ENCODE measurements at places on chromosomes 4 and X.

DNA sequence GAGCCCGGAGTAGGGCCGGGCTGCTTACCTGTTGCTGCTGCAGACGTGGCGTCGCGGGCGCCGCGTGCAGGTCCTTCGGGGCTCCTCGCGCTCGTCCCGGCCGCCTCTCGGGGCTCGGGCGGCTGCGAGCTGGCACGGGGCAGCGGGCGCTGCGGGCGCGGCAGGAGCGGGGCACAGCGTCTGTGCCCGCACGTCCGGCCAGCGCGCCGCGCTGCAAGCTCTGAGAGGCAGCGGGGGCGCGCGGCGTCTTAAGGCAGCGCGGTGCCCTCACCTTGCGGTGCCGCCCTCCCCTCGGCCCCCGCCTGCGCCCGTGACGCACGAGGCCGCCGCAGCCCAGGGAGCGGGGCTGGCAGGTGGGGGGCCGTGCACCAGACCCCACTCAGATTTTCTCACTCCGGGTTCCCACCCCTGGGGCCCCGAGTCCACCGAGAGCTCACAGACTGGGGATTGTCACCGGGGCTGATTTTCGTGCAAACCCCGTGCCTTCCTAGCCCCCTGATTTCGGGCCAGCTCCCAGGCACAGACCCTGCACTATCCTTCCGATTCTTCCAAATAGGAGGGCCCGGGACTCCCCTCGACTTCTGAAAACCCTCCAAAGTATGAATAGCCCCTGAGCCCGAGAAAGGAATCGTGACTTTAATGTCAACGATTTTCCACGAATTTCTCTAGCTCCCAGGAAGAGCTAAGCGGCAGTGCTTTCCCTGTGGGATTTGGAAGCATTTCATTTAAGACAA, at the start of gene GPR101:
Gene GPR101, minus strand, starts transcription at position 222 of the 734 bp plus-strand sequence. CDS start 2,321 bp downstream, outside the sequence.
- no peak for DNase-seq

DNA sequence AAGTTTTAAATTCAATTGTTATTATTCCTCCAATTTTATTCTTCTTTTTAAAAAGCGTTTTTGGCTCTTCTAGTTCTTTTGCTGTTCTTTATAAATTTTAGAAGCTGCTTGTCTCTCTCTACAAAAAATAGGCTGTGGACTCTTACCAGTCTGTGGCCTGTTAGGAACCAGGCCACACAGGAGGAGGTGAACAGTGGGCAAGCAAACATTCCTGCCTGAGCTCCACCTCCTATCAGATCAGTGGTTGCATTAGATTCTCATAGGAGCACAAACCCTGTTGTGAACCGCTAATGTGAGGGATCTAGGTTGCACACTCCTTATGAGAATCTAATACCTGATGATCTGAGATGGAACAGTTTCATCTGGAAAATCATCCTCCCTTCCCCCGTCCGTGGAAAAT, 23.1 kb downstream of the JADE3 start:
- DNase-seq: no peak

- no peak for DNase-seq
These were observed 61.7 kb downstream of the GPR82 start for GRCh38 chrX:41785685-41786084.

DNA sequence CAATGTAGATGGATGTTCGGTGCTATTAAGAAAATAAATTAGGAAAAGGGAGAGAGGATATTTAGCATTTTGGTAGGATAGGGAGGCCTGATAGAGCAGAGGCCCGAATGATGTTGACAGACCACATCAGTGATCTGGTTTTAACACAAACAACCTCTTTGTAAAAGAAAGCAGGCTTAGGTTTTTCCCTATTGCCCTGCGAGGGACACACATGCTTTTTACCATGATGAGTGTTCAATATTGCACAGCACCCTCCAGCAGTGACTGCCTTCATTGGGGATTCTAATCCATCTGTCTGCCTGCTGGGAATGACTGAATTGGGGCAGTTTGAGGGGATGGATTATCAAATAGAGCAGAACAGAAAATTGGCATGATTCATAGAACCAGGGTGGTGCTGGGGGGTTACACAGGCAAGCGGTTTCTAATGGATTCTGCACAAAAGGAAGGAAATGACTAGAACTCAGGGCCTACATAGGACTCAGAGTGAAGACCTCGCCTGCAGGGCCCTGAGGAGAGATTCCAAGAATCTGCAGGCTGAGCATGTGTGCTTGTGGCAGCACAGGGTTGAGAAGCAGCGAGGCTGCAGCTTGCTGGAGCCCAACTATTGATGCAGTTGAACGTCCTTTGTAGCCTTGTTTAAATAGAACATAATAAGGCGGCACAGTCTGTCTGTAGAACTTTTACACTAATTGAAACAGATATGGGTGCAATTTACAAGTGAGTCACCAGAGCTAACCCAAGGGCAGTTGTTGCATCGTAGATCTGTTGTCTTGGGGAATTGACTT, 58.0 kb downstream of the RHOH start:
- DNase-seq: no peak

GRCh38 chr4:15694431-15694830, 8.4 kb upstream of the BST1 start:
- no peak for DNase-seq

GRCh38 chr4:124386163-124386562, 326.4 kb downstream of the ANKRD50 start:
- no peak for DNase-seq

DNA sequence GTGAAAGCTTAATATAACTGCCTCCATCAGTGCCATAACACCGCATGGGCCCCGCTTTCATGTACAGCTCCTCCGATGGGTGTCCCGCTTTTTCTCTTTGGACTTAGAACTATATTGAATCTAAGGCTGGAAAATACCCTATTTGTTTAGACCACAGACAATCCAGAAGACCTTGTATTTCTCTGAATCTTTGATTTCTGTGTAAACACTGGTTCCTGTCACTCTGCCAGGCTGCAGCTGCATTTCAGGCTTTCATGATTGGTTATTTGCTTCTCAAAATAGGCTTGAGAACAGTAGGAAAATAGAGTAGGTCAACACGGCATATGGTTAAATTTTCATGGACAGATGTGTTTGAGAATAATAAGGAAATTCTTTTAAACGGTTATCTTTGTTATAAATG, 80.0 kb downstream of the NWD2 start:
- DNase-seq: no peak

DNA sequence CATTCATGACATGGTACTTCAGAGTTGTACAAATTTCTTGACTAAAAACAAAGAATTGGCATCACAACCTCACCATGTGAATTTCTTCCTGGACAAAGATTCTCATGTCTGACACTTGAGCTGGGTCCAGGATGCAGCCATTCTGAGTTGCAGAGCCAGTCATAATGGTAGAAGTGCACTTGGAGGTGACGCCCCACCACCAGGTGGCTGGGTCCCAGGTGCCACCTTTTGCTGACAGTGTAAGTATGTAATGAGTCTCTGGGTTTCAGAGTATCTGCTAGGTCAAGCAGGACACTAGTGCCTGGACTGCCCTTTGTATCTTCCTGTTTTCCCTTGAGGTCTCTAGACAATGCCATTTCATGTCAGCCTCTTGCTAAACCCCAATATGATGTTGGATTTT, 36.6 kb upstream of the WDR1 start:
- no peak for DNase-seq

GRCh38 chr4:173503330-173504180, 26.5 kb downstream of the HAND2 start:
- DNase-seq: no peak

GRCh38 chrX:38999967-39000745, 198.9 kb downstream of the MID1IP1 start:
- no peak for DNase-seq

DNA sequence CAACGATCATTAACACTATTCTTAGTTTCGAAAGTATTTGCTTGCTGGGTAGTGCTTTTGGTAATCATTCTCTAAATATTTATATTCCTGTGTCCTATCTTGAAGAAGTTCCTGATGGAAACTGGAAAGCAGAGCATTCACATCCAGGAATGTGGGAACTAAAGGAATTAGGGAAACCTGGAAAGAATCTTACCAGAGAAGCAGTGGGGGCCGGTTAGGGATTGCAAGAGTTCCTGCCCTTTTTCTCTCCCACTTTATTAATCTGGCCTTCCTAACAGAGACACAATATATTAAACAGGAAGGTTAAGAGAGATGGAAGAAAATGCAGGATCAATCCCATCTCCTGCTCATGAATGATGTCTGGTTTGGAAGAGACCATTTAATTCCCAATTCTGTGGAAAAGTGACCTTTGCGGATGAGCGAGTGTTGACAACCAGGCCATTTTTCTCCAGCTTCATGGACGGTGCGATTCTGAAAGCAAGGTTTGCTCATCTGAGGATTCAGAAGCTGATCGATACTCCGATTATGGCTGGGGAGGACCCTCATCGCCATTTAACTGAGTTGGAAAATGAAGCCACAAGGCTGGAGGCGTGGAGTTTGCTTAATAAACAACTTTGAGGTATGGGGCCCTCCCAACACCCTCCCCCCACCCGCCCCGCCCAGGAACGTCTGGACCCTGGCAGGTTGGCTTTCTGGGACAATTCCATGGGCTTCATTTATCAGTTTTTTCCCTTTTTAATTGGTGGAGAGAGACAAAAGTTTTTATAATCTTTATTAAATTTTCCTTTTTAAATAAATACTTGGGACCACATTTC, 52.3 kb downstream of the C4orf51 start:
- DNase-seq: no peak

GRCh38 chrX:78687586-78687985, 28.5 kb upstream of the RTL3 start:
- no peak for DNase-seq

GRCh38 chr4:161444626-161445025, 719.2 kb downstream of the FSTL5 start:
- DNase-seq: no peak

DNA sequence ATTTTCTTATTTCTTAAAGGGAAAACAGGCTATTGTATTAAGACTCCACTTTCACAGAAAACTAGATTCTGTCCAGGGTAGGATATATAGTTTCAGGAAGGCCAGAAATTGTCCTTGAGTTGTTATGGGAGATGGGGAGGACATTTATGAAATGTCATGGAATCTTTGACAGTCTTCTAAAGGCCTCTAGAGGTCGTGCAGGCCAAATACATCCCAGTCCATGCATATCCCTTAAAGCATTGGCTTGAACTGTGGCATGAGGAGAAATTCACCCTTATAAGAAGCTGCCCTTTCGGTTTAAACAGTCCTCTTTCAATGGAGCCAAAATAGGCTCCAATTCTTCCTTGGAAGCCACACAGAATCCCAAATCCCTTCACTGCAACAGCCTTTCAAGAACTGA, 183.6 kb upstream of the NOCT start:
- no peak for DNase-seq

DNA sequence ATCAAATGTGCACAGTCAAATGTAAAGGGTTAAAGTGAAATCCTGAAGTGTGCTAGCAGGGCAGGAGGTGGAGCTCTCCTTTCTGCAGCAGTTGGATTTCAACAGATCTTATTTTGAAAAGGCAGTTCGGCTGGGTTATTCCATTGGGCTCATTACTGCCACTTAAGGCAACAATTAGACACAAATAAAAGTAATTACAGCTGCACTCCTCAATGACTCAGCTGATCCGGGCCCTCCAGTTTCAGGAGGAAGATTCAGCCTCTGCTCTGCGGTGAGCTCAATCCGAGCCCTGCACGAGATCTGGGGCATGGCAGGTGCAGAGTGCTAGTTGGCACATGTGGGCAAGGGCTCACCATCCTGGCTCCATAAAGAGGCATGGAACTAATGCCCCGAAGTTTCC, 85.4 kb downstream of the PHKA2 start:
- DNase-seq: no peak

DNA sequence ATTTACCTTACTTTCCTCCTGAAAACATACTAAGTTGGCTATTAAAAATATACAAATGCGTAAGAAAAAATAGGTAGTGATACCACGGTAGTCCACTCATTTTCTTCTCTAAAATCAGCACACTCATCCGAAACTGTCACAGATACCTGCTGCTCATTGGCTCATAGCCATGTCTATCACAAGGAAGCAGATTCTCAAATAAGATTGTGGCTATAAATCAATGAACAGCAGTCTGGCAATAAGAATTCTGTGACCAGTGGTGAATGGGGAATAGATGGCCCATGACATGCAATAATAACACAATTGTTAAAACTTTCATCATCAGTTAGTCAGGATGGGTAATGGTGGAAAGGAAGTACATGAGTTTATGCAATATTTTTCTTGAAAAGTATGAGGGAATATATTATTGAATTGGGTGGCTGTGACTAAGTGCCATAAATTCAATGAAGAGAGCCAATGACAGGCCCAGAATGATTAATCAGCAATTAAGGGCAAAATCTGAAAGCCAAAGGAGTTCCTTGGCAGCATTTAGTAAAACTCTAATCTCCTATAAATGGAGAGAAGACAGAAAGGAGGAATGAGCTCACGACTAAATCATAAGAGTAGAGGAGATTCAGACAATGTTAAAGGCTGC, 202.3 kb upstream of the NEIL3 start:
- DNase-seq: no peak

DNA sequence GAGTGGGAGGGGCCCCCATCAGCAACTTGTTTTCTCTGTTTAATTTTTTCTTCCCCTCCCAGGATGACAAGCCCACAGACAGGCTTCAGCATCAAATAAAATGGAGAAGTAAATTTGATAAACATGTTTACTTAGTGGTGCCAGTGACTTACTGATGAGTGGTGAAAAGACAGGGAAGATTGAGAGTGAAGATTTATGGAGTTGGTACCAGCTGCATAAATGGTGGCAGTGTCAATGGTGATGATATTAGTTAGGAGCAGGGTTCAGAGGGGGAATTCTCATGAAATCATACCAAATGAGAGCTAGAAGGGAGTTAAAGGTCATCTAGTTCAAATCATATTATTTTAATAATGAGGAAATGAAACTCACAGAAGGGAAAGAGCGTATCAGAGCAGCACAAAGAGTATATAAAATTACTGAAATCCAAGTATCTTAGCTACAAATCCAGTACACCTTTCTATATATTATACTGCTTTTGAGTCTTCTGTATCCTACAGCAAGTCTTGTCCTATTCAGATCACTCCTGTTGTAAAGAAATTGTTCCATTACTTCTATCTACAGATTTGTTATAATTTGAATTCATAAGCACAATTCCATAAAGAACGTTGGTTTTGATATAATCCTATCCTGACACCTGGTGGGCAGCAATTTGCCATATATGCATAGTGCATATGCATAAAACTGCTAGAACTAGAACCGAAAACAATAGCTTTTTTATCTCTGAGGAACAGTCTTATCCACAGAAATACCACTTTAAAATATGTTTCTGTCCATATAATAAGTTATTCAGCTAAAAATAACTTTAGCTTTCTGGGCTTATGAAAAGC, 5.0 kb downstream of the P2RY10 start:
- no peak for DNase-seq

DNA sequence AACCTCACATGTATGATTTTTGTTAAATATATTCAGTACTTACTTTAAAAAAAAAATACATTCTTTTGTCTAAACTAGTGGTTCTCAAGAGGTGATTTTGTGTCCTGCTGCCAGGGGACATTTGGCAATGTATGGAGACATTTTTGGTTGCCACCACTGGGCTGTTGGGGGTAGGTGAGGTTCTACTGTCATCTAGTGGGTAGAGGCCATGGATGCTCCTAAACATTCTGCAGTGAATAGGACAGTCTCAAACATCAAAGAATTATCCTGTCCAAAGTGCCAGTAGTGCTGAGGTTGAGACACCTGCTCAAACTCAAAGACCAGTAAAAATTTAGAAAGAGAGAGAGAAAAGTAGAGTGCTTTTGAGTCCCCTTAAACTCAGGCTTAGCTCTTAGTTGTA, 32.9 kb upstream of the PGM2 start:
- DNase-seq: no peak

- DNase-seq: no peak
These were observed 1.5 kb downstream of the RTL5 start for GRCh38 chrX:72130156-72130761.
